Omental fat pad (tissue), 4 donors: ENCODE measurements at places on chromosomes 1 and 21.
A peak's percentile ranks its signal among the peaks of the same experiment; 100 is the strongest.

GRCh38 chr1:35502242-35502641 is 55.0 kb downstream of the KIAA0319L start:
- DNase-seq = no peak

GRCh38 chr21:36858320-36858957 is 108.0 kb downstream of the HLCS start:
- no peak for DNase-seq

GRCh38 chr21:35019631-35020032 is 29.5 kb downstream of the RUNX1 start:
- no peak for DNase-seq

GRCh38 chr1:45196863-45197262 is 9.5 kb downstream of the ZSWIM5 start:
- no peak for DNase-seq

GRCh38 chr1:40612345-40612831 is 53.1 kb downstream of the RIMS3 start:
- DNase-seq = peak; percentile 47

GRCh38 chr1:231232870-231233734 is 7.9 kb upstream of the GNPAT start:
- DNase-seq = no peak

- no peak for DNase-seq
Observed at GRCh38 chr1:225965231-225965630, 24.2 kb upstream of the LEFTY2 start.

- DNase-seq = no peak
Observed at GRCh38 chr21:42716074-42716473, 62.7 kb downstream of the PDE9A start.

DNA sequence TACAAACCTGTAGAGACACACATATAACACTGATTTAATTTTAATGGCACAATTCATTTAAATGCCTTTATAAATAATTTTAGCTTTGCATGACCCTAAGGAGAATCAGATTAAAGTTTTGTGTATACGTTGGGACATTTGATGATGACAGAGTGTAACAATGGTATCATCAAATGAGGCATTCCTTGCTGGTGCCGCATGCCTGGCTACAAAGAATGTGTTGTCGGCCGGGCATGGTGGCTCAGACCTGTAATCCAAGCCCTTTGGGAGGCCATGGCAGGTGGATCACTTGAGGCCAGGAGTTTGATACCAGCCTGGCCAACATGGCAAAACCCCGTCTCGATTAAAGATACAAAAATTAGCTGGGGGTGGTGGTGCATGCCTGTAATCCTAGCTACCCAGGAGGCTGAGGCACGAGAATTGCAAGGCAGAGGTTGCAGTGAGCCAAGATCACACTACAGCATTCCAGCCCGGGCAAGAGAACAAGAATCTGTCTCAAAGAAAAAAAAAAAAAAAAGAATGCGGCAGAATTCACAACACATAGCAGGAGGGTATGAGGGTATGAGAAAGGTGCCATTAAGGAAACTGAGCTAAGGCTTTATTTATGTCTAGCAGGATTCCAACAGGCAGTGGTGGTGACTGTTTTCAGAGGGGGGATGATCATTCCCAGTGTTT is 58.9 kb downstream of the PTPN14 start:
- DNase-seq = no peak

GRCh38 chr1:66445492-66446181 is 88.3 kb upstream of the SGIP1 start:
- no peak for DNase-seq

DNA sequence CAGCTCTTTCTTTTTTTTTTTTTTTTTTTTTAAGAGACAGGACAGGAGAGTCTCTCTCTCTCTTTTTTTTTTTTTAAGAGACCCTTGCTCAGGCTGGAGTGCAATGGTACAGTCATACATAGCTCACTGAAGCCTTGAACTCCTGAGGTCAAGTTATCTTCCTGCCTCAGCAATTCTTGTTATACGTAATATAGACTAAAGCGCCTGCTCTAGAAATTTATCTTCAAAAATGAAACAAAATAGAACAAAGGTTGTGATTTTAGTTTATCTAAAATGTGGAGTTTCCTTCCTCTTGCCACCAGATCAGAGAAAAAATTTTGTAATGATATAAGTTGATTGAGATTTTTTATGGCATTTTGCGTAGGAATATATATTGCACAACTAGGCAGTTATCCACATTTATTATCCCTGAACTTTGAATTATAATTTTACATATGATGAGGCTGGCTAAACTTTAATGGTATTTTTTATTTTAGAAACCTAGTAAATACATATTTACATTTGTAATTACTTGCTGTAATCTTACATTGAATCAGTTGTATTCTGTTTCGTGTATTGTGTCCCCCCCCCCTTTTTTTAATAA is 44.2 kb downstream of the MTF2 start:
- no peak for DNase-seq

DNA sequence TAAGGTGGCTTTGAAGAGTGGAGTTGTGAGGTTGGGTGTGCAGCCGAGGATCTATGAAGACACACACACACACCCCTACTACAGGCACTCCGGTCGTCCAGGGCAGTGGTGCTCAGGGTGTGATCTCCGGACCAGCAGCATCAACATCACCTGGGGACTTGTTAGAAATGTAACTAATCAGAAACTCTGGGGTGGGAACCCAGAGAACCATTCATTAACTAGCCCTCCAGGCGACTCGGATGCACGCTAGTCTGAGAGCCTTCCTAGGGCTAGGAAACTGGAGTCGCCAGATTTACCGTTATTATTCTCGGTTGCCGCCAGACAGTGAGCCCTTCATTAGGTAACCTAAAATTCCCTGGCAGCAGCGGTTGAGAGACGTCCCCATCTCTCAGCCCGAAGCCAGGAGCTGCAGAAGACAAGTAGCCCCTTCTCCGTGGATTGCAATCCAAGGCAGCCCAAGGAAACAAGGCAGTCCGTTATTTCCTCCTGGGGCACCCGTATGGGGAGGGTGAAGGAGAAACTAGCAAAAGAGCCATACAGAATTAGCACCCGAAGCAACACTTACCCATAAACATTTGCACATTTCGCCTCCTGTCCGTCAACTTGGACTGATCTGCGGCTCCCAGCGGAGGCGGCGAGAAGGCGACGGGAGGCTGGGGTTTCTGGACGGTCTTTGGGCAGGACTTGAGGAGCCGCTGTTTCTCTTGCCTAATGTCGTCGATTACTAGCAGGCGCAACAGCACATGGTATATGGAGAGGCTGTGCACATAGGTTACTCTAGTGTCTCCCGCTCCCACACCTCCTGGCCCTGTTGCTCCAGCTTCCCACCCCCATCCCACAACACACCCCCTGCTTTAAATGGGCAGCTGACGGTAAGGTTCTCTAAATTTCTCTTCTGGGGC is 2.9 kb upstream of the CCN1 start:
- no peak for DNase-seq

- DNase-seq = no peak
Observed at GRCh38 chr1:84283381-84283780, 18.1 kb upstream of the SAMD13 start.

GRCh38 chr1:27006683-27007082 is 6.0 kb downstream of the TENT5B start:
- no peak for DNase-seq

DNA sequence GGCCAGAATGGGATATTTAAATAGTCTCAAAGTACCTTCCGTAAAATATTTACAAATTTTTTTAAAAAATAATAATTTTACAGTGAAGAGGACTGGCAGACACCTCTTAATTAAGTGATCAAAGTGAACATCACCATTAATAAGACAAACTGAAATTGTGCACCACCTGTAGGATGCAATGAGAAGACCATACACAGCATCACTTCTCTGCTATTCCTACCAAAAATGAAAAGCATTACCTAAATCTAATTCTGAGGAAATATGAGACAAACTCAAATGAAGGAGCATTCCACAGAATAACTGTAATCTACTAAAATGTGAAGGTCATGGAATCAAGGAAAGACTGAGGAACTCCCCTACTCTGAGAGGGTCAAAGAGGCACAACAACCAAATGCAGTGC is 68.2 kb upstream of the PRDX6 start:
- DNase-seq = no peak

DNA sequence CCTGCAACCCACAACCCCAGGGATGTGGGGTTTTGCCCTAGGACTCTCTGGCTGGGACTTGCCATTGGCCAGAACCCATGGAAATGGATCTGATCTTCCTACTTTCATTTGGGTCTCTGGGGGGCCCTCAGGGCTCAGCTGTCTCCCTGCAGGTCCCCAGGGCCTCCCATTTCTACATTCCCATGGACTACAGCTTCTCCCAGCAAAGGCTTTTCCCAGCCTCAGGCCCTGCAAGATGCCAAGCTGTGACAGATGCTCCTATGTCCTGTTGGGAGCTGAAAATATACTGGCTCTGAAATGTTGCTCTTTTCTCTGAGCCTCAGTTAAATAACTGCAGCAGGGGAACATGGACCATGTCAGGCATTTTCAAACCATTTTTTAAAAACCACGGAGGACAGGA is 99.5 kb upstream of the IGSF21 start:
- DNase-seq = no peak

DNA sequence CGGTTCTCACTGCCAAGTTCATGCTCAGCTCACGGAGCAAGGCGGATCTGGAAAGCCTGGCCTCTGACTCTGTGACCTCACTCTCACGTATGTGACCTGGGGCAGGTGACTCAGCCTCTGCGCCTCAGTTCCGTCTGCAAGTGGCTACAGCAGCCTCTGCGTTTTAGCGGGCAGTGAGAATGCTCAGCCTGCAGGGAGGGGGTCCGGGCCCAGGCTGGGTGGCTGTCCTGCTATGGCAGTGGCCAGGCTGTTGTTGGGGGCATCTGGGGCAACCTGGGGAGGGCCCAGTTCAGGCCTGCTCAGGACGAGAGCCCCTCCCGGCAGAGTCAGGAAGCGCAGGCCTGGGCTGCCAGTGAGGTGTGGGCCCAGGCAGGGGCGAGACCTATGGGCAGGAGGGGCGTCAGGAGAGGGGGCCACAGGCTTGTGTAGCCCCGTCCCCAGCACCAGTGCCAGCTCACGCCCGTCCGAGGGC is 27.9 kb downstream of the ARHGEF16 start:
- no peak for DNase-seq

GRCh38 chr1:241839369-241839979 is 8.5 kb upstream of the EXO1 start:
- DNase-seq = no peak

DNA sequence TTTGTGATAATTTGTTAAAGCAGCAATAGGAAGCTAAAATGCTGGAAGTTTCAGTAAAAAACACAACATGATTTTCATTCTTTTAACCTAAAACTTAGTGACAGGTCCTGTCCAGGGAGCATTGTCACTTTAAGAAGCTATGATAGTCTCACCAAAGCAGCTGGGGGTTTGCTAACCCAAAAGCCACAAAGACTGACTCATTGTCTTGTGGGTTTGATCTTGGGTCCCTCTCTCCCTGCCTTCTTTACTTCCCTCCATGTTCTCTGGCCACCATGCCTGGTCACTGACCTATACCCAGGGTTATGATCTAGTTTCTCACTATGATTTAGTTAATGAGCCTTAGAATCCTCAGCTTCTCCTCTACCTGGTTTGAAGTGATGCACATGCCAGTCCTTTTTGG is 213.5 kb upstream of the PTGFR start:
- no peak for DNase-seq

DNA sequence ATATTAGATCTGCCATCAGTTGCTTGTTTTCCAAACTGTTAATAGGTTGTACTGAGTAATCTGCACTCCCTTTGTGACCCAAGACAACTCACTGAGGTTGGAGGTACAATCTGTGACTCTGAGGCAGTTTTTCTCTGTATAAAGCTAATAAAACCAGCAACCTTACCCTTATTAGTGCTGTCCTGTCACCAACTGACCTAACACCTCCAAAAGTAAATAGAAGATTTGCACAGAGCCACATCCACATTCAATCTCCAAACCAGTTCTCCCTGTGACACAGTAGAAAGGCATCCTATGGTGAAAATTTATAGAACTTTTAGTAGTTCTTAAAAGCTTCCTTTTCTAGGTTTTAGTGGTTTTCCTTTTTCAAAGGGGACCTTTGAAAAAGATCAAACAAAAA is 140.4 kb upstream of the ADGRL2 start:
- DNase-seq = no peak

- no peak for DNase-seq
Observed at GRCh38 chr1:233470741-233471499, 143.0 kb upstream of the KCNK1 start.

- no peak for DNase-seq
Observed at GRCh38 chr1:3113741-3114056, 44.7 kb downstream of the PRDM16 start.
